Astrocyte of the cerebellum (primary cell): ENCODE measurements at places on chromosomes 4 and X.
A peak's percentile ranks its signal among the peaks of the same experiment; 100 is the strongest.

GRCh38 chr4:178633263-178633662 lies 1191.0 kb upstream of the AGA start:
- DNase-seq, result no peak

- peak; percentile 0 for DNase-seq
Observed at GRCh38 chrX:35919536-35920309, at the start of gene CFAP47. Gene CFAP47, plus strand, starts transcription at chrX:35919734. Its CDS starts 66 bp downstream, at chrX:35919800.

- DNase-seq, result no peak
Observed at GRCh38 chr4:930827-931193, 1.3 kb downstream of the GAK start.

- DNase-seq, result peak; percentile 81
Observed at GRCh38 chr4:122010610-122011009, 58.8 kb upstream of the TRPC3 start.

GRCh38 chr4:86001591-86001990 lies 358.3 kb downstream of the MAPK10 start:
- DNase-seq, result no peak

GRCh38 chrX:136619899-136620505 lies 28.0 kb upstream of the CD40LG start:
- DNase-seq, result no peak

GRCh38 chr4:146567396-146567795 lies 45.7 kb upstream of the SLC10A7 start:
- DNase-seq, result no peak

GRCh38 chrX:37060999-37061398 lies 52.8 kb downstream of the FAM47C start:
- DNase-seq, result peak; percentile 31
